Left lung (tissue), 14 donors: ENCODE measurements at places on chromosomes 13 and 19. TPM values are rescaled to one million over a fixed set of nuclear protein-coding genes. Genes with fewer than 3 reads are reported as not detected.

DNA sequence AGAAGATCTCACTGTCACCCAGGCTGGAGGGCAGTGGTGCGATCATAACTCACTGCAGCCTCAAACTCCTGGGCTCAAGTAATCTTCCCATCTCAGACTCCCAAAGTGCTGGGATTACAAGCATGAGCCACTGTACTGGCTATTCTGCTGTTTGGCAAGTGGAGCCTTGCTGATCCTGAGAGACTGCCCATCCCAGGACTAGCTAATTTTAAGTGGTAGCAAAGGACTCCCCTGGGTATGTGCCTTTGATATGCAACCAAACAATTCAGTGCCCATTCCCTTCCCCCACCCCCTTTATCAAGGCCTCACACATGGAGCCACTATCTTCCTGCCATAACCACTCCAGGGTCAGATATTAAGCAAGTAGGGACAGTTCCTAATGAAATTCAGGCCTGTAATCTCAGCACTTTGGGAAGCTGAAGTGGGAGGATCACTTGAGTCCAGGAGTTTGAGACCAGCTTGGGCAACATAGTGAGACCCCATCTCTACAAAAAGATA, 17.0 kb upstream of the ZNF460 start:
- DNase-seq, result no peak

DNA sequence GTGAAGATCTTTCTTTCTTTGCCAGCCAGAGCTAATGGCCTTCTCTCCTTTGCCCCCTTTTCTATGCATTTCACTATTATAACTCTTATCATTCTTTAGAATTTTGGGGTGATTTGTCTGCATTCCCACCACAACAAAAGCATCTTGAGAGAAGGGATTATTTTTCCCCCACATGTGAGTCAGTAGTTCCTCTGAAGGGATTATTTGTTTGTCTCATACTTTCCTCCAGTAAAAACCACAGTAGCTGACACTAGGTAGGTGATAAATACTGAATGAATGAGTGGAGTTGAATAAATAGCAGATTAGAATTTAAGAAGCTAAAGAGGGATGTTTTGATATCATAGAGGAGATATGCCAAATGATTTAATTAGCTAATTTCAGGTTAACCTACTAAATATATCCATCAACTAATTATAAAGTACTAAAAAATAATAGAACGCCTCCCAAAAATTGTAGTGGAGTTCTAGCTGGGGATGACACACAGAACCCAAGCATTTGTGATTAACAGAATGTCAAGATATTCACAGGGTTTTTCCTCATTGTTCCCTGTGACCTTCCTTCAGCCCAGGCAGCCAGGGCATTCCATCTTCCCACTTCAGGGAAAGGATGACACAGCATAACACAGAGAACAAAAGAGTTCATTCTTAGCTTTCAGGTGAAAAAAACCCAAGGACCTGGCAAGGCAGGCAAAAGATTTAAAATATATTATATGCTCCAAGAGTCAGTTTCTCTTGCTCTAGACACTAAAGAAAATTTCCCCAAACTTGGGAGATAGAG, 3.5 kb upstream of the TBC1D4 start:
- no peak for DNase-seq

- no peak for DNase-seq
Observed at GRCh38 chr13:81757348-81757970, 1416.5 kb upstream of the SPRY2 start.

DNA sequence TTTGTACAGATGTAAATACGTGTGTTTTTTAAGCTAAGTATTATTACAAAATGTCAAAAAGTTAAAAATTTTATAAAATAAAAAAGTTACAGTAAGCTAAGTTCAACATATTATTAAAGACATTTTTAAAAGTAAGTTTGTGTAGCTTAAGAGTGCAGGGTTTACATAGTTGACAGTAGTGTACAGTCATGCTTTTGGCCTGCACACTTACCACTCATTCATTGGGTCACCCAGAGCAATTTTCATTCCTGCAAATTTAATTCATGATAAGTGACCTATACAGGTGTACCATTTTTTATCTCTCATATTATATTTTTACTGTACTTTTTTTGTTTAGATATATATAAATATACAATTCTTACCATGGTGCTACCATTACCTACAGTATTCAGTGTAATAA, 769.9 kb upstream of the SLITRK6 start:
- no peak for DNase-seq

GRCh38 chr13:102881819-102882686, 36.2 kb downstream of the ERCC5 start:
- DNase-seq, result no peak

DNA sequence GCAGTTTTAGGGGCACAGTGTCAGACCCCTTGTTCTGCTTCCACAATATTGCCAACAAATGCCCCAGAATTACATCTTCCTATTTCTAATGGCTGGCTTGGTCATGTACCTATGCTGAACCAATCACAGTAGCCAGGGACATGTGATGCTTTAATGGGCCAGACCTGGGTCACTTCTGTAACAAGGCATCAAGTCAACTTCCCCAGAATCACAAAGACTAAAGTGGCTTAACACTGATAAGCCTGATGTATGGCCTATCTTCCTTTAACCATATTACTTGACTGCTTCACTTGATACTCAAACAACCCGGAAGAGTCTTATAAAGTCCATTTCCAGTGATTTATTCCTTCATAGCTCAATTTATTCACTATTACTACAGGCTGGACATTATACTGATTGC, 19.6 kb downstream of the LNX2 start:
- no peak for DNase-seq

DNA sequence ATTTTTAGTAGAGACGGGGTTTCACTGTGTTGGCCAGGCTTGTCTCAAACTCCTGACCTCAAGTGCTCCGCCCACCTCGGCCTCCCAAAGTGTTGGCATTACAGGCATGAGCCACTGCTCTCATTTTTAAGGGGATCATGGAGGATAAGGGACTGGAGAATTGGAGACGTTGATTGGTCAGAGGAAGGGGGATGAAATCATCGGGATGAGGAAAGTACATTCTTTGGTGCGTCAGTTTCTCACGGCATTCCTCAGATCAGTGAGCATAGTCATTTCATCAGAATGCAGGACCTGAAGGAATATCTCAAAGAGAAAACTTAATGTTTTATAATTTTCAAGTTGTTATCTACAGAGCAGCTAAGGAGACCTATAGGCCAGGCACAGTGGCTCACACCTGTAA, 14.0 kb downstream of the ZNF114 start:
- no peak for DNase-seq

- no peak for DNase-seq
Observed at GRCh38 chr13:89968470-89968869, 1379.0 kb upstream of the MIR17HG start.

DNA sequence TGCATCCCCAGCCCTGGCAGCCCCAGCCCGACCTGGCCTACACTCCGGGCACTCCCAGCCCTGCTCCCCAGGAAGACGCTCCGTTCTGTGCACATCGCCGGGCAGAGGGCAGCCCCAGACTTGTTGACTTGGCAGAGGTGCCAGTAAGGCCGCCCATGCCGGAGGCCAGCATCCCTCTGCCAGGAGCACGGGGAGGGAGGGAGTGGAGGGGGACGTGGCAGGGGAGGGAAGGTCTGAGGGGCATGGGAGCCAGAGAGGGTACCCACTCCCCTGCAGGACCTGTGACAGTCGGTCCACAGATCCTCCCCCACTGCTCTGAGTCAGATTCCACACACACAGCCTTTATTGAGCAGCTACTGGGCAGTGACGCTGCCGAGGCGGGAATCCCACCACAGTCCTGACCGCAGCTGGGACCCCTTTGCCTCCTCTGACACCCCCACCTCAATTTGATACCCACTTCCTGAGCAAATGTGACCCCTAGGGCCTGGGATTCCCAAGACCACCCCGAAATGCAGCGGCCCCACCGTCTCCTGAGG, 1.9 kb upstream of the NKPD1 start:
- no peak for DNase-seq

GRCh38 chr19:35528218-35529038, at the start of gene SBSN:
SBSN (minus strand) TSS chr19:35528311; CDS start chr19:35528281, 30 bp downstream.
- no peak for DNase-seq

GRCh38 chr19:49448432-49448786, 3.2 kb downstream of the PIH1D1 start:
- DNase-seq, result no peak

GRCh38 chr13:72889495-72889894, 107.6 kb downstream of the PIBF1 start:
- DNase-seq, result no peak

The PSG3 gene
- polyA plus RNA-seq, result 0.73 TPM

DNA sequence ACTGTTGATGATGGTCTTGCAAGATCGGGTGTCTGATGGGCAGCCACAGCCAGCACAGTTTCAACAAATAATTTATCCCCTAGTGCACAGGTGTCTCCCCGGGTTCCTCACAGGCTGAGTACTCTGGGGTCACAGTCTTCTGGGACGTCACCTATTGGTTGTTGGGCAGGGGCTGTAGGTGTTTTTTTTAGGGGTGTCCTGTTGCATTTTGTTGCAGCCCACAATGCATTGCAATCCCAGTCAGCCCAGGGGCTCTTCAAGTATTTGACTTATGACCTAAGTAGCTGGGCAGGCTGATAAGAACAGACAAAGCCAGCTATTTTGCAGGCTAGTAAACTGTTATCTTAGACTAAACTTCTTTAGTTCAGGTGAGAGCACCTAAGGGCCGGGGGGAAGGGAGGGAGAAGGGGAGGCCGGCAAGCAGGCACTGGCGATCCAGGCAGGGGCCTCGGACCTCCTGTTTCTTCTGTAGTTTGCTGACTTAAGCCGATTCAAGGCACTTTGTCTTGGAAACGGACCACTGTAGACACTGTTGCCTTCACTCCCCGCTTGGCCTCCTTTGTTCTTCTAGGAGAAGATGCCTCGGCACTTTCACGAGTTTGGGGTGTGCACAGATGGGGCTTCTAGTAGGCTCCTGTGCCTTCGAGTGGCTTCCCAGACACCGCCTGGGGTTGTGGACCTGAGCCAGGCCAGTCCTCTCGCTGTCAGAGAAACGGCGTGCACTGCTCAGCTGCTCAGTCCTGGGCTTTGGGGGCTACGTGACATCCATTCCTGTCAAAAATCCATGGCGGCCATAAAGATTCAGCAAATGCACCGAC, 33.9 kb upstream of the GRTP1 start:
- peak; percentile 67 for DNase-seq

DNA sequence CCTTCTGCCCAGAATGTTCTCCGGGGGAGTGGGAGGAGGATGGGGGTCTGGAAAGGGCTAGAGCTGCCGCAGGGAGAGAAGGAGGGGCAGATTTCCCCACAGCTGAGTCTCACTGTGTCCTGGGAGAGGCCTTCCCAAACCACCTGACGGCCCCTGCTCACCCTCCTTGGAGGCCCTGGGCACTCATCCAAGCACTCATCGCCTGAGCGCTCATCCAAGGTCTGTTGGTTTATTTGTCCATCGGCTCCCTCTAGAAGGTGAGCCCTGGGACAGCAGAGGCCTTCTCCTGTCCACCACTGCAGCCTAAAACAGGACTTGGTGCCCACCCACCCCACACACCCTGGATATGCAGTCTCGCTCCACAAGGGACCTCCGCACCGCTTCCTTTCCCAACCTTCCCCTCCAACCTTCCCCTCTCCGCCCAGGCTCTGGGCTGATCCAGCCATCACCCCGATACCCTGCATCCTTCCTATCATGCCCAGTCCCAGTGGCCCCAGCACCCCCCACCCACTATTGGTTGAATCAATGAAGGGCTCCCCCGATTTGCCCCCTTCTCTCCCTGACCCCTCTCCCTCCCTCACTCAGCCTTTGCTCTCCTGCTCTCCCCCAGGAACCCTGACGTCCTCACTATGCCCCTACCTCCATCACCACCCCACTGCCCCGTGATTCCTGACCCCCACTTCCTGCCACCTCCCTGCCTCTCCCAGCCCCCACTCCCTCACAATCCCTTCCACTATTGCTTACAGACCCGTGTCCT, 1.7 kb downstream of the UBXN6 start:
- DNase-seq, result peak; percentile 58

The CEBPA gene
- polyA plus RNA-seq, result 15.0 TPM

The LCP1 gene
- 20.0 TPM for polyA plus RNA-seq

The ODAD3 gene
- polyA plus RNA-seq, result 2.6 TPM

DNA sequence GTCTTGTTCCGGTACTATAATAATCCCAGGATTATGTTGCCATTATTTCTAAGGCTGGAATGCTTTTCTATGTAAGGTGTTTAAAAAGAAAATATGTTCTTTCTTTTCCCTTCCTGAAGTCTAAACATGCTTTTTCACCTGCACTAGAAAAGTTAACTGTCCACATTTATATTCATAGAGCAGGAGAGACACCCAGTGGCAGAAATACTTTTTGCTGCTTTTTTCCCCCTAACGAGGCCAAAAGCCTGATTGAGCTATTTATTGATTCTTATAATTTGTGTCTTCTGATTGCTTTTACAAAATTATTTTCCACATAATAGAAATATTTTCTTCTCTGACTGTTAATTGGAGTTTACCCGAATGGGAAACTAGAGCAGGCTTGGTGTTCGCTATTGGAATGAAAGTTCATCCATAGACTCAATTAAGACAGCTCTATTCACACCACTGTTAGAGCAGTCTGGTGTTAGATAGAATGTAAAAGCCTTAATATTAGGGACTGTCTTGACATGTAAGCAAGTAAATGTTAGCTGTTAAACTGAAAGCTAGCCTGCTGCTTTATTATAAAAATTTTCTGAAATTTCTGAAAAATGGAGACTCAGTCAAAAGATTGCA, 15.8 kb downstream of the GPR180 start:
- peak; percentile 29 for DNase-seq

- DNase-seq, result no peak
Observed at GRCh38 chr19:3656747-3657394, 30.3 kb upstream of the CACTIN start.

The LRRC8E gene
- polyA plus RNA-seq, result 3.7 TPM

- DNase-seq, result no peak
Observed at GRCh38 chr19:28933039-28933438, 279.9 kb downstream of the UQCRFS1 start.

GRCh38 chr19:2053601-2054389, 2.8 kb upstream of the MKNK2 start:
- DNase-seq, result peak; percentile 81

DNA sequence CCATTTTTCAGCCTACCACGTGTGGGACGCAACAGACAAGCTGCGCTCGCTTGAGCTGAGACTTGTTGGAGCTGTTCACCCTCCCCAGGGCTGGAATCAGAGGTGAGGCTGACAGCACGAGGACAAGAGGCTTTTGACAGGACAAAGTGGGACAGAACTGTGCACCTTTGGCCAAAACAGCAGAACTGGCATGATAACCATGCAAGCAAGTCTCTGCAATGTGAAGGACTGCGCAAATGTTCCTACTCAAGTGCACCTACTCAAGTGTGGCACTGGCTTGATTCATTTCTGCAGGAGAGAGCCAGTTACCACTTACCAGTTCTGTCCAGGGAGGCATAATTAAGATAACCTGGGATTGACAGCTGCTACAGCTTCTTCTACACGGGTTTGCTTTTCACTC, 62.2 kb upstream of the TM9SF2 start:
- DNase-seq, result no peak

GRCh38 chr19:18099623-18099995, 2.0 kb downstream of the MAST3 start:
- no peak for DNase-seq

The DPP9 gene
- polyA plus RNA-seq, result 25.2 TPM
